ENCODE measurements at places on chromosomes 7 and 10.

GRCh38 chr10:85741626-85742300 lies 624.8 kb downstream of the GRID1 start:
- DNase-seq, result peak; percentile 26

DNA sequence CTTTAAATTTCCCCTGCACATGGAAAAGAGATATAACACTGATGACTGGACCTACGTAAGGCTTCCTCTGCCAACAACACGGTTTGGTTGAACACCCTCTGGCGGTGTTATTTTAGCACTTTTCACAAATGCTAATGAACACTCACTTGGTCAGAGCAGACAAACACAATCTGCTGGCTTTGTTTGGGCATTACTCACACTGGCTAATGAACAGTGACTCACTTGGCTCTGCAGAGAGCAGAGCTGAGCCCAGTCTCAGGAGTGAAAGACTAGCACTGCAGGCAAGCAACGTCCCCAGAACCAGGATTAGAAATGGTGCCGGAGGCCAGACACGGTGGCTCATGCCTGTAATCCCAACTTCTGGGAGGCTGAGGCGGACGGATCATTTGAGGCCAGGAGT lies 430.8 kb downstream of the PLXNA4 start:
- DNase-seq, result no peak

GRCh38 chr7:81280531-81280930 lies 361.7 kb upstream of the SEMA3C start:
- DNase-seq, result no peak

DNA sequence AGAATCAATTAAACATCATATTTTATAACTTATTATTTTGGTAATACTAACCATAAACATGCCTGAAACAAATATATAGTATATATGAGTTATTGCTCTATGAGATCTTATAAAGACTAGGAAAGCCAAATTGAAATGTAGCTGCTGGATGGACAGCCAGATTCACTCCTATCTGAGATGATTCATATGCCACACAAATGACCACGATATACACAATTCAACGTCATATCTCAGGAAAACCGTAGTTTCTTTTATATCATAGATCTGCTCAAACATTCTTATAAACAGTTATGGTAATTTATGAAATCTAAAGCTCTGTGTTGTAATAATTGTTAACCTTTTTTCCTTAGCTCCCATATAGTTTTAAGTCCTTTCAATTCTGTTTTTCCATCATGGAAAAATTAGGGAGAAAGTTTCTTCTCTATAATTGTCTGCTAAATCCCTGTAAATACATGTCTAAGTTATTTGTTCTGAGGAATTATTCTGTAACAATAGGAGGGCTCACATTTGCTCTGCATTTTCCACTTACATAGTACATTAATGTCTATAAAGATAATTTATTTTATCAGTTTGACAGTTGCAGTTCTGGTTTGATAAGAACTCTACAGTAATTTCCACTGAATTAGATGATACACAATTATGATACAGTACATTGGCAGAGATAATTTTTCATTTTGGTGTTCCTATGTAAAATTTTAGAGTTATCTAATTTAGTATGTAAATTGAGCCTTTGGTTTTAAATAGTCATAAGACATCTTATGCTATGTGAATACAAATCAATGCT lies 42.7 kb downstream of the GNAT3 start:
- DNase-seq, result no peak

DNA sequence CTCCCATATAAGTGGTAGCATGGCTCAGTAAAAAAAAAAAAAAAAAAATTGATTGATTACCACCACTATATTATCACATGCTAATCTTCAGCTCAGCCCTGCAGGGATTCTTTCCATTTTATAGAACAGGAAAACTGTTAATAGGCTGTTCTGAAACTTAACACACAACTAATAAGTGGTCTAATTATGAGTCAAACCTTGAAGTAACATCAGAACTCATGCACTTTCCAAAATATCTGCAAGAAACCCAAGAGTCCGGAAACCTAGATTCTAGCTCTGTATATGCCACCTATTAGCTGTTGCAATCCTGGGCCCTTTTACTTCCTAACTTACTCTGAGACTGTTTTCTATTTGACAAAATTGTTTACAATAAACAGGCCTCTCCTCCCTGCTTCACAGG lies 23.9 kb downstream of the SEM1 start:
- no peak for DNase-seq

- no peak for DNase-seq
These were observed 81.9 kb downstream of the DNMBP start for GRCh38 chr10:99927721-99928280.

GRCh38 chr10:78260680-78261079 lies 227.0 kb downstream of the RPS24 start:
- DNase-seq, result no peak

DNA sequence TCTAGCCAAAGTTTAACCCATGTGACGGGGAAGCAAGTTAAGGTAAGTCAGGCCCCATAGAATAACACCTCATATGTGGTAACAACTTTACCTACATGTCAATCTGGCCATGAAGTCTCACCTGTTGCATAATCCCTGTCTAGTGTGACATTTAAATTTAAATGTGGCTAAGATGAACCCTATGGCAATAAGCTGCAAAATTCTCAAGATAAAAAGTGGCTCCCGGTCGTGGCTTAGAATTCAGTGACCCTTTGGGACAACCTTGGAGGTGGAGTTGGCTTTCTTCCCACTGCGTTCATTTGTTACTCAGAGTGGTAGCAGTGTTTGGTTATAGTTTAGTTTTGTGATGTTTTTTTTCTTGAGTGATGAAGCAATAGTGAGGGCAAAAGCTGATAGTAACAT lies 90.6 kb downstream of the ARID5B start:
- DNase-seq, result no peak

GRCh38 chr10:34492081-34492480 lies 323.0 kb downstream of the PARD3 start:
- DNase-seq, result no peak

- no peak for DNase-seq
These were observed 57.1 kb upstream of the RHOBTB1 start for GRCh38 chr10:61000769-61001730.

- DNase-seq, result no peak
These were observed 44.6 kb downstream of the NUP205 start for GRCh38 chr7:135602304-135602703.

- peak; percentile 36 for DNase-seq
These were observed 121.8 kb upstream of the AFAP1L2 start for GRCh38 chr10:114526126-114526503.

DNA sequence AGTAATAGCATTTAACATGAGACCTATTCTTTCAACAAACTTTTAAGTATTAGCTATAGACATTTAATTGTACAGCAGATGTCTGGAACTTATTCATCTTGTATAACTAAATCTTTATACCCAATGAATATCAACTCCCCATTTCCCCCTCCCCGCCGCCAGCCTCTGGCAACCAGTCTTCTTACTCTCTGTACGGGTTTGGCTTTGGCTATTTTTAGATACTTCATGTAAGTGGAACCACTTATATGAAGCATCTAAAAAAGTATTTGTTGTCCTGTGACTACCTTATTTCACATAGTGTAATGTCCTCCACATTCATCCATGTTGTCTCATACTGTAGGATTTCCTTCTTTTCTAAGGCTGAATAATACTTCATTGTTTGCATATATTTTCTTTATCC lies 60.8 kb downstream of the RAB18 start:
- DNase-seq, result no peak

- no peak for DNase-seq
These were observed 366 bp upstream of the TAF3 start for GRCh38 chr10:7817984-7818294.

GRCh38 chr7:49894543-49894942 lies 121.1 kb downstream of the VWC2 start:
- DNase-seq, result no peak

GRCh38 chr10:106387063-106387462 lies 777.4 kb downstream of the SORCS1 start:
- no peak for DNase-seq

DNA sequence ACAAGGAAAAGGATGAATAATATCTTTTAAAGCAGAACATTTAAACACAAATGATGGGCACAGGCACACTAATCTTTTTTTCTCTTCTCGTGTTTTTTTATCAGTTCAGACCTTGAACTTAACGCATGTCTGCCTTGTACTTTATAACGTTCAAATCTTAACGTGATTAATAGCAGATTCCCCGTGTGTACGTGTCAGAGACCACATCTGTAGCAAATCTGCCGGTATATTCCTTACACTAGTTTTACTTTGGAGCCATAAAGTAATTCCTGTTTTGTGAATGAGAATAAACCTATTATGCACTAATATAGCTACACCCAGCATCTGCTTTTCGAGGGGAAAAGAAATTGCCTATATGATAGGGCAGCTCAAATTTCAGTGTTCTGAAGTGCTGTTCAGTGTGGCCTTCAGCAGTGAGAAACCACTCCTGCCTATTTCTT lies 166.0 kb upstream of the TCF7L2 start:
- DNase-seq, result no peak

GRCh38 chr10:102508506-102508905 lies 4.7 kb downstream of the SUFU start:
- DNase-seq, result no peak

GRCh38 chr10:14456218-14456869 lies 125.6 kb upstream of the FRMD4A start:
- no peak for DNase-seq

DNA sequence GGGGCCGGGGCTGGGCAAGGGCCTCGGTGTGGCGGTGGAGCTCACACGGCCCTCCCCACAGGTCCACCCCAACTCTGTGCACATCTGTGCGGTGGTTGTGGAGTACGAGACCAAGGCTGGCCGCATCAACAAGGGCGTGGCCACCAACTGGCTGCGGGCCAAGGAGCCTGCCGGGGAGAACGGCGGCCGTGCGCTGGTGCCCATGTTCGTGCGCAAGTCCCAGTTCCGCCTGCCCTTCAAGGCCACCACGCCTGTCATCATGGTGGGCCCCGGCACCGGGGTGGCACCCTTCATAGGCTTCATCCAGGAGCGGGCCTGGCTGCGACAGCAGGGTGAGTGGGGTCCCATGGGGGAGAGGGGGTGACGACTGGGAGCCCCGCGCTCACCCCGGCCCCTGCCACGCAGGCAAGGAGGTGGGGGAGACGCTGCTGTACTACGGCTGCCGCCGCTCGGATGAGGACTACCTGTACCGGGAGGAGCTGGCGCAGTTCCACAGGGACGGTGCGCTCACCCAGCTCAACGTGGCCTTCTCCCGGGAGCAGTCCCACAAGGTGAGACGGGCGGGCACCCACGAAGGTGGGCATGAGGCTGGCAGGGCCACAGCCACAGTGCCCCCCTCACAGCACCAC lies 8.8 kb downstream of the TMEM120A start:
- no peak for DNase-seq

GRCh38 chr10:133440633-133441285 lies 13.0 kb upstream of the SCART1 start:
- DNase-seq, result no peak

DNA sequence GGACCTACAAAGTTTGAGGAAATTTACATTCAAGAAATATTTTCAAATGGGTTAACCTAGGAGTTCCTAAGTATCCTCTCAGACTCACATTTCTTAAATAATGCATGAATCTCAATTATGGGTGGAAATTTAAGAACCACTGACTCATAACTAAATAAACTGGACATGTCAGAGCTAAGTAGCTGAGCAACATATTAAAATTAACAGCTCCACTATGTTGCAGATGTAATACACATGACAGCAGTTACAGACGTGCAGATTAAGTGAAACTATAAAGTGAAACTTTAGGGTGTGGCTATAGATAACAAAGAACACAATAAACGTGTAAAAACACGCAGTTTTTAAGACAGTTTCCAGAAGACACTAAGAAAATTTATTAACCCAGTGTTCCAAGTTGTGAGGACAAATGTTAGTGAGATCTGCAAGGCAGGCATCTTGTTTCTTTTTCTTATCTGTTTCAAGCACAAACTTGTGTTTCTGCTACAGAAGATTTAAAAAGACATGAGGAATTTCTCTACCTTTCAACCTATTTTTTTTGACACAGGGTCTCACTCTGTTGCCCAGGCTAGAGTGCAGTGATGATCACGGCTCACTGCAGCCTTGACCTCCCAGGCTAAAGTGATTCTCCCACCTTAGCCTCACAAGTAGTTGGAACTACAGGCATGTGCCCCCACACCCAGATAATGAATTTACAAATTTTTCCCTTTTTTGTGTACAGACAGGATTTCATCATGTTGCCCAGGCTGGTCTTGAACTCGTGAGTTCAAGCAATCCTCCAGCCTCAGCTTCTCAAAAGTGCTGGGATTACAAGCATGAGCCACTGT lies 25.3 kb downstream of the DNMBP start:
- no peak for DNase-seq

GRCh38 chr10:131736321-131736980 lies 164.4 kb upstream of the PPP2R2D start:
- no peak for DNase-seq

DNA sequence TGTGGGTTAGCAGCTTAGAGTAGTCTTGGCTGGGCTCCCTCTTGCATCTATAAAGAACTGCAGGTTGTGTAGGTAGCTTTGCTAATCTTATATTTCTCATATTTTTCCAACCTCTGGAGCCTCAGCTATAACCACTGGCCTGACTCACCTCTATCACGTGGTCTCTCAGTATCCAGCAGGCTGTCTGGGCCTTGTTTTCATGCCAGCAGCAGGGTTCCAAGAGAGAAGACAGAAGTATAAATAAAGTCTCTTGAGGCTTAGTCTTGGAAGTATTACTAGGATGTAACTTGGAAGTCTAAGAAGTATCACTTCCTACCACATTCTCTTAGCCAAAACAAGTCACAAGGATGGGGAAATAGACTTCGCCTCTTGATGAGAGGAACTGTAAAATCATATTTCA lies 73.3 kb downstream of the WIPF3 start:
- no peak for DNase-seq

DNA sequence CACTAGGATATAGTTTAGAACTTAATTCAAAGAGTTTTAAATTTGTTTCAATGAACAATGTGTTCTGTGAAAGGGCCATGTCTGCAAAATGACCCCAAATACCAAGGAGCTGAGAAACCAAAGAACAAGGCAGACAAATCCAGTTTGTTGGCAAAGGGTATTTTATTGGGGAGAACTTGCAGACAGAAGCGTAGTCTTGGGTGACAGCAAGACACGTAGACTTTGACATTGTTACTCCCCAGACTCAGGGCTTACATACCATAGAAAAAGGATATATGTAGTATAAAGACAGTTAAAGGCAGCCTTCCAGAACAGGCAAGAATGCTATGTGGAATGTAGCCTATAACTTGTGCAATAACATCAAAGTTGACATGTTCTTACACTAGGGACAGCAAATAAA lies 95.0 kb upstream of the TAS2R16 start:
- DNase-seq, result no peak

GRCh38 chr10:118036281-118036875 lies 10.4 kb downstream of the RAB11FIP2 start:
- no peak for DNase-seq

- DNase-seq, result no peak
These were observed 302.6 kb downstream of the KLF6 start for GRCh38 chr10:3482200-3482993.

DNA sequence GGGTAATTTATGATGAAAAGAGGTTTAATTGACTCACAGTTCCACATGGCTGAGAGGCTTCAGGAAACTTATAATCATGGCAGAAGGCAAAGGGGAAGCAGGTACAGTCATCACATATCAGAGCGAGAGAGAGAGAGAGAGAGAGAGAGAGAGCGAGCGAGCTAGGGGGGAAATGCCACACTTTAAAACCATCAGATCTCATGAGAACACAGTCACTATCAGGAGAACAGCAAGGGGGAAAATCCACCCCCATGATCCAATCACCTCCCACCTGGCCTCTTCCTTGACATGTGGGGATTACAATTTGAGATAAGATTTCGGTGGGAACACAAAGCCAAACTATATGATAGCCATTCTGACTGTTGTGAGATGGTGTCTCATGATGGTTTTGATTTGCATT lies 576.3 kb downstream of the GFRA1 start:
- DNase-seq, result no peak

GRCh38 chr10:132460691-132461090 lies 63.7 kb downstream of the PWWP2B start:
- no peak for DNase-seq
